ENCODE measurements at places on chromosomes 4 and X.
A peak's percentile ranks its signal among the peaks of the same experiment; 100 is the strongest.

DNA sequence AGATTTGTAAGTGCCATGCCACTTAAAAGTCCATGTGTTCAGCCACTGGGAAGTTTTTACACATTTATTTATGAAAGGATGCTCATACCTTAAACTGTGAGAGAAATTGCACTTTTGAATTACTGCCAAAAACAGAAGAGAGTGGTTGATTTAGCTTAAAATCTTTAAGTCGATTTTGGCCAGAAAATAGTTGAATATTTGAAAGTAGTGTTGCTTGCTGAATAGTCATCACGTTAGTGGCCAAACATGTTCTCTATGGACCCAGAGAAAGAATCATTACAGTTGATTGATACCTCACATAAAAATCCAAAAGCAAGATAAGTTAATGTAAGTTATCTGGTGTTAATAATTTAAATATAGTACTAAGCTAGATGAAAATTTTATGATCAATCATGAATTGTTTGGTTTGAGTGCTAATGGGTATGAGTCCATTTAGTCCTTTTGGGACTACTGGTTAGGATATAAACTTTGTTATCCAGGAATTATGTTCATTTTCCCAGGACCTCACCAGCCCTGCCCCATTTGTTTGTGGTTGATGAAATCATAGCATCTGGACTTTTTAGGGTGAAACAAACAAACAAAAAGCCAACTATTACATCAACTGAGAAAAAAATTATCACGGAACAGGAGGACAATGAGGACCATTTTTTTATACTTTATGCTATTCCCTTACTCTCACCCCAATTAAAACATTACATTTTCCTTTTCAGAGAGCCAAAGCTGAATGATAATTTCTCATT, 6.3 kb downstream of the GIMD1 start:
- no peak for DNase-seq

- DNase-seq: no peak
Observed at GRCh38 chr4:125131891-125132680, 182.7 kb upstream of the FAT4 start.

DNA sequence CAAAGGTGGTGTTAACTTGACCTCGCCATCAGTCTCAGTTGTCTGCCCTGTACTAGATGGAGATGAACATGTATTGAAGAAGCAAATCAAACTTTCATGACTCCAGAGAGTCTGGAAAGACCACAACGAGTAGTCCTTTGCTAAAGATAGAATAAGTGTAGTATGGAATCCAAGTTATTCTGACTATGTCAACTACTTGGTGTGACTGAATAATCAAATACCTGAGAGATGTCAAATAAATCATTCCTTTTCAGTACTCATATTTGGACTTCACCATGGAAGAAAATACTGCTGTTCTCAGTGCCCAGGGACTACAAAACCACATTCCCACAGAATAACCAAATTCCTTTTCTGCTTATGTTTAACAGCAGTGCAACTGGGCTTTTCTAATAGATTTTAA, 161.2 kb upstream of the SPRY1 start:
- no peak for DNase-seq

- no peak for DNase-seq
Observed at GRCh38 chrX:24837966-24838365, 144.2 kb downstream of the POLA1 start.

DNA sequence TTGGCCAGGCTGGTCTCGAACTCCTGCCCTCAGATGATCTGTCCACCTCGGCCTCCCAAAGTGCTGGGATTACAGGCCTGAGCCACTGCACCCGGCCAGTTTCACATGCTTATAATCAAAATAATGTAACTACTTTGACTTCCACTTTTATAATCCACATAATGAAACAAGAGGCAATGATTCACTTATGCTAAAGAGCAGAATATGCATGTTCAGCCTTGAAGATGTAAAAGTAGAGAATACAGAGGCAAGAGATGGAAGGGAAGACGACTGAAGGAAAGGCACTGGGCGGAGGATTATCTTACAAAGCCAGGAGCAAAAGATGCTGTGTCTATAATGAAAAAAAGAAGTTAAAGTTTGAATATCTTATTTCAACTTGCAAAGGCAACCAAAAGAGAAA, 13.3 kb upstream of the ZNF518B start:
- DNase-seq: no peak

DNA sequence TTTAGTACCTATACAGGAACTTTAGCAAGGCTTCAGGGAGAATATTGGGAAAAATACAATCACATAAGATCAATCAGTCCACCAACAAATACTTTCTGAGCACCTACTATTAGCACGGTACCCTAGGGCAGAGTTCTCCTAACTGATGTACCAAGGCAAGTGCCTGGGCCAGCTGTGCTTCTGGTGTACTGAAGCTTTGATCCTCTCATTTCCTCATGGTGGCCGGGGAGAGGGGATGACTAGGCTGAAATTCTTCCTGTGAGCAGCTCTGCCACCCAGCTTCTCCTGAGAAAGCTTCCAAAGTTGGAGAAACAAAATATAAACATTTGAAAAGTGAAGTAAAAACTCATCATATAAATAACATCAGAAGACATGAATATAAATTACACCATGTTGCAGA, 49.3 kb upstream of the ATOH1 start:
- DNase-seq: no peak

DNA sequence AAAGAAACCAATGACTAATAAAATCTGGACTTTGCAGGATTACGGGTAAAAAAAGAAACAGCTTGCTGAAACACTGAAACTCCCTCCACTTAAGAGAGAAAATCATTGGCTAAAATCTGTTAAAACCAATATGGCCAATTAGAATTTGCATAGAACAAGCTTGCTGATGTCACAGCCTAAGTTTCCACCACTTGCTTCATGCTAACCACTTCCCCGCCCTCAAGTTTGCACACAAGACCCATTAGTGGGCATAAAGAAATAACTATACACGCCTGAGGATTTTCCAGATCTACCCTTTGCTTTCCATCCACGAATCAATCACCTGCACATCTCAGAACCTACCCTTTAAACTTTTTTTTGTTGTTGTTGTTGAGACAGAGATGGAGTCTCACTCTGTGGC, 42.7 kb upstream of the PHEX start:
- DNase-seq: no peak

DNA sequence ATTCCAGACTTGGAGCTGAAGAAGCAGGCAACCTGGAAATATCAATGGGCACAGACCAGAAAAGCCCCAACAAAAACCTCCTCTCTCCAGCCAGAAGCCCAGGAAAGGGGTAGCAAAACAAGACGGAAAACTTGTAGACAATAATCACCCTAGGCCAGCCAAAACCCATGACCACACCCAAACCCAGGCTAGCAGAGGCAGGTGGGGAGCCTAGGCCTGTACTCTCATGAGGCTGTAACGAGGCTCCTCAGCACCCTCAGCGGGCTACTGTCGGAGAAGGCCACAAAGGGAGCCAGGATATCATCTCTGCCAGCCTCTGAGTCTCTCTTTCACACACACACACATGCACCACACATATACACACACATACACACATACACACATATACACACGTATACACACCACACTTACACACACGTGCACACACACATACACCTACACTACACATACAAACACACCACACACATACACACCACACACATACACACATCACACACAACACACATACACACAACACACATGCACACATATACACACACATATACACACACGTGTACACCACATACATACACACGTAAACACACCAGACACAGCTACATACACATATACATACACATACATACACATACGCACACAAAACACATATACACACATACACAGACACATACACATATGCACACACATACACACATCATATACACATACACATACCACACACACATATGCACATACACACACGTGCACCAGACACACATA, 90.6 kb downstream of the FHDC1 start:
- peak; percentile 75 for DNase-seq

DNA sequence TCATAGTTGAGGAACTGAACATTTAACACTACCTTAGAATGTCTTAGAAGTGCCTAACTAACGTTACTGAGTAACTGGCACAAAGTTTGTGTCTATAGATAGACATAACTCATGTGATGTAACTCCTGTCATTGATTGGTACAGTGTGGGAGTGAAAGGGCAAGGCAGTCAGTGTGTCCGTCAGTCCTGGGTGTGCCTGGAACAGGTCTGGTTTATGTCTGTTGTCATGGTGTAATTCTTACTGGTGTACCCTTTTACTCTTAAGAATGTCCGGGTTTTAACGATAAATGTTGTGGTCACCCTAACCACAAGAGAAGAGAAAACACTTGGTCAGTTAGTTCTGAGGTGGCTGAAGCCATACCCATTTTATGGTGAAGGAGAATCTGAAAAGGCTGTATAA, 93.1 kb upstream of the ESX1 start:
- DNase-seq: no peak

Data from hematopoietic multipotent progenitor cell treated with erythropoietin and hydrocortisone succinate and interleukin-3 and kit ligand, for 8 days (in vitro differentiated cells).